Endothelial cell of umbilical vein (primary cell): ENCODE measurements at places on chromosomes 12 and 14.

DNA sequence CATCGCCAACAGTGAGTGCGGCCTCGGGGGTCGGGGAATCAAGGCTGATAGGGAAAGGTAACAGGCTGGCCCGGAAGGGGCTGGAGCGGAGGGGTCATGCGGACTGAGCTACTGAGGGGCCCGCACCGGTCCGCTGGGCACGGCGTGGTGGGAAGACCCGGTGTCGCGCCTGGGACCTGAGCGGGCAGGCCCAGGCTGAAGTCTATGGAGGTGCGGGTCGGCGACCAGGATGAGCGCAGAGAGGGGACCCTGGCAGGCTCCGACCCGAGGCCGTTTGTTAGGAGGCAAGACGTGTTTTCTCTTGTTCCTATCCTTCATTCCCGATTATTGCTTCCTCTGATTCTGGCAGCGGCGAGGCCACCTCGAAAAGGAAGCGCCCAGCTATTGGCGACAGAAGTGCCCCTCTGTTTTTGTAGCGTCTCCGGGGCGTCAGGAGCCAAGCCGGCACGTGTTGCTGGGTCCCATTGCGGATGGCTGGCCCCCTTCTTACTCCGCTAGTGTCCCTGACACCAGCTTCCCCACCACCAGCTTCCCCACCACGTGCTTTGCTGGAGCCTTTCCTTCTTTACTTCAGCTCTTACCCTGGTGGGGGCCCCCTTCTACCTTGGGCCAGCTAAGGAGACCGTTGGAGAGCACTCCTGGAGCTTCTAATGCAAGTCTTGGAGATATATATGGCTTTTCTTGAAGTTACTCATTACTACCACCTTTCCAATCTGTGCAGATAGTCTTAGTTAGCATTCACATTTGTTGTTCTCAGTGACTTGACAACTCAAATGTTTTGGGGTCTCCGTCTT lies 653 bp downstream of the PA2G4 start:
- DNase-seq, result peak; percentile 32

DNA sequence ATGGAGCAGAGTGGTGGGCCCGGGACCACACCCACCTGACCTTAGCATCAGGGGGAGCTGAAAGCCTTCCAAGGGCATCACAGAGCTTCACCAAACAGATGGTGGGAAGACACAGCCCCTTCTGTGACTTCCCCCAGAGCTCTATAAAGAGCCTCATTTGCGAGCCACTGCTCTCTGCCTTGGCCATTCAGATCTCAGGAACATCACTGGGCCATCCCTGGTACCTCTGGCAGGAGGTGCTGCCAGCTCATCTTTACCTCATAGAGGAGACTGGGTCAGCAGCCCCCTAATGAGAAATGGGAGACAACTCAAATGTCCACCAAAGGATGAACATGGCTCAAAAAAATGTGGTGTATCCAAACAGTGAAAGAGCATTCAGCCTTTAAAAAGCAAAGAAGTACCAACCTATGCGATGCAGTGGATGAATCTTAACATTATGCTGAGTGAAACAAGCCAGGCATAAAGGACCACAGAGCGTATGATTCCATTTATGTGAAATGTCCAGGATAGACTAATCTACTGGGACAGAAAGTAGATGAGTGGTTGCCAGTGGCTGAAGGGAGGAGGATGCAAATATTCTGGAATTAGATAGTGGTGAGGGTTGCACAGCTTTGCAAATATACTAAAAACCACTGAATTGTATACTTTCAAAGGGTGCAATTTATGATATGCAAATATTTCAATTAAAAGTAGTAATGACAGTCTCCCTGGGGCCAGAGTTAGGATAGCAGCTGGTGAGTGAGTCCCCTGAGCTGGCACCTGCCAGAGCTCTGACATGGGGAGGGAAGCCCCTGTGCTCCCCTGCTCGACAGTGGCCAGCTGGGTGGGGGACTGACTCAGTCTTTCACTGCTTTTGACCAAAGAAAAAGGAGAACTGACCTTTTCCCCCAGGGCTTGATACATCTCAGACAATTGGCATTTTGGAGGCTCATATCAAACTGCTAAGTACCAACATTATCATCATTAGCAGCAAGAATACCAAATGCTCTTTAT lies 116.6 kb downstream of the GCH1 start:
- no peak for DNase-seq

GRCh38 chr14:93757206-93757605 lies 31.1 kb downstream of the PRIMA1 start:
- no peak for DNase-seq

DNA sequence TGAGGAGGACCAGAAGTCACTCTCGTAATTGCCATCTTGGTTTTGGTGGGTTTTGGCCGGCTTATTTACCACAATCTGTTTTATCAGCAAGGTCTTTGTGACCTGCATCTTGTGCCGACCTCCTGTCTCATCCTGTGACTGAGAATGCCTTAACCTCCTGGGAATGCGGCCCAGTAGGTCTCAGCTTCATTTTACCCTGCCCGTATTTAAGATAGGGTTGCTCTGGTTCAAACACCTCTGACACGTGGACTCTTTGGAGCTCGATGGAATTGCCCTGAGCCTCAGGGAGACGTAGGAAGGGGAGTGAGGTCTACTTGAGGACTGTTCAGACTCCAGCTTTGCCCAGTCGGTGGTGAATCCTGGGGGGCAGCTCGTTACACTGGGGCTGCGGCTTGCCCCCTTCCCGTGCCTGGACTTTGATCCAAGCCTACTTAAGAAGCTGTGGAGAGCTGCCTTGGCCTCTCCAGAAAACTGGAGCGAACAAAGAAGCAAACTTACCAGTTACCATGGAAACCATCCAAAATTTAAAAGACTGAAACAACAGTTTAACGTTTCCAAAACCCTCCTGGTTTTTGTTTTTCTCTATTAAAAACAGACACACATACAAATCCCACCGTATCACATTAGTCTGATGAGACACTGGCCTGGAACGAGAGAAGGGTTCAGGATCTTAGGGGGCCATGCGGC lies 28.0 kb downstream of the CALM1 start:
- no peak for DNase-seq

GRCh38 chr12:89172224-89172623 lies 180.1 kb downstream of the DUSP6 start:
- no peak for DNase-seq

- DNase-seq, result no peak
These were observed 21.1 kb downstream of the RASSF8 start for GRCh38 chr12:25979563-25979962.

GRCh38 chr14:77094672-77095284 lies 3.3 kb upstream of the CIPC start:
- peak; percentile 82 for DNase-seq

DNA sequence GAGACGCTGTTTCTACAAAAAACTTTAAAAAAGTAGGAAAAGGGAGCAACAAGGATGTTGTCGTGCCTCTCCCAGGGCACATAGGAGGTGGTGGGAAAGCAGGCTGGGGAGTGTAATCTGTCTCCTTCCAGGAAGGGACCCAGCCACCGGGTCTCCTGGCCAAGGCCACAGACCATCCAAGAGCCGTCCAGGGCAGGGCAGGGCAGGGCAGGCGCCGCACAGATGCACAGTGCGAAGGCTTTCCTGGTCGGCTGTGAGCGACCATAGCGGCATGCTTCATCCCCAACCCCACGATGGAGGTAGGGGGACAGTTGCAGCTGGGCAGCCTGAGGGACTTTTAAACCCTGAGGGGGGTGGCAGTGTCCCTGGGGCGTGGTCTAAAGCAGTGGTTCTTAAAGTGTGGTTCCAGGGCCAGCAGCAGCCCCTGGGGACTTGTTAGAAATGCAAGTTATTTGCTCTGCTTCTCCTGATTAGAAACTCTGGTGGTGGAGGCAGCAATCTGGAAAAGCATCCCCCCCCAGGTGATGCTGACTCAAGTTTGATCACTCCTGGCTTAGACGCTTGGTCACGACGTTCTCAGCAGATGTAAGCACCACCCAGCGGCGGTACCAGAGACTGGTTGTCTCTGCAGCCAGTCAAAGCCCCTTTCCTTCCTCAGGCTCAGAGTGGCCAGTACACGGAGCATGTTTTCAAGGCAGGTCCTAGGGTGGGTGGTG lies 197.4 kb upstream of the PRMT8 start:
- DNase-seq, result no peak

GRCh38 chr14:95273001-95273978 lies 46.4 kb downstream of the CLMN start:
- DNase-seq, result no peak

DNA sequence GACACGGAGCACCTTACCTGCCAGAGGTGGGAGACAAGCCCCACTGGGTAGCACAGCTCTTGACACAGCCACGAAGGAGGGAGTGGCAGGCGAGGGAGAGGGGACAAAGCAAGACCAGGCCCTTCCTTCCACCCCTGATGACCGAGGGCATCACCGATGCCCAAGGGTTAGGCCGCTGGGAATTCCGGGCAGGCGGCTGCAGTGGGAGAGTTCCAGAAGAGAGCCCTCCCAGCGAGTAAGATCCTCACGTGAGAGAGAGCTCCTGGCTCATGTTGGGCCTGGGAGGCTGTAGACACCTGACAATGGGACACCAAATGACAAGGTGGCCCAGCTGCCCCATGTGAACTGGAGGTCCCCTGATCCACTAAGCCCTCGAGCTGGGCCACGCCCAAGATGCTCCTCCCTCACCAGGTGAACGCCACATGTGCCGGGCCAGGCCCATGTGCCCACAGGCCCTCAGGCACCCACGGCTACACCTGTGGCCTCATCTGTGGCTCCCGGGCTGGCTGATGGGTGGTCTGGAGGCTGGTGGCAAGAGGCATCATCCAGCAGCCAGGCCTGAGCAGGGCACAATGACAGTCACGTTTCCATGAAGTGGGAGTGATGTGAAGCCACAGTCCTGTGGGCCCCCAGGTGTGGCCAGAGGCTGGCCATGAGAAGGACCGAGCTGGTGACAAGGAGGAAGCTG lies 32.1 kb upstream of the C14orf180 start:
- DNase-seq, result no peak

GRCh38 chr14:69047255-69047654 lies 68.2 kb upstream of the ACTN1 start:
- DNase-seq, result no peak

GRCh38 chr14:78709795-78710557 lies 539.8 kb downstream of the NRXN3 start:
- no peak for DNase-seq

DNA sequence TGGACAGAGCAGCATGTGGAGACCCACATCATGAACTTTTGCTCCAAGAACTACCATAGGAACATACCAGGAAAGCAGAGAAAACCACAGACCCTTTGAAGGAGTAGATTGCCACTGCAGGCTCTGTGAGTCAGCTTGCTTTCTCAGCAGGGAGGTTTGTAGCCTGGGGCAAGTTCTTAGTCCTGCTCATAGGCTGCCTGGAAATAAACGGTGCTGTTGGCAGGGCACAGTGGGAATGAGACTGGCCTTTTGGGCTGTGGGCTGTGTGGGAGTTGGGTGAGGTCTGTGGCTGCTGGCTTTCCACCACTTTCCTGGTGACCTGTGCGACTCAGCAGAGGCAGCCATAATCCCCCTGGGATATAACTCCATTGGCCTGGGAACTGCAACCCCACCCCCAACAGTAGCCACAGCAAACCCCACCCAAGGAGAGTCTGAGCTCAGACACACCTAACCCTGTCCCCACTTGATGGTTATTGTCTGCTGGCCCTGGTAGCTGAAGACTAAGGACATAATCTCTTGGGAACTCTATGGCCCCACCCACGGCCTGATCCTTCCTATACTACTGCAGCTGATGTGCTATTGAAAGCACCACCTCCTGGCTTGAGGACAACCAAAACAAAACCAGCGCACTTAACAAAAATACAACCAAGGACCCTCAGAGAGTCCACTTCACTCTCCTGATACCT lies 192.1 kb upstream of the GARIN6 start:
- no peak for DNase-seq

DNA sequence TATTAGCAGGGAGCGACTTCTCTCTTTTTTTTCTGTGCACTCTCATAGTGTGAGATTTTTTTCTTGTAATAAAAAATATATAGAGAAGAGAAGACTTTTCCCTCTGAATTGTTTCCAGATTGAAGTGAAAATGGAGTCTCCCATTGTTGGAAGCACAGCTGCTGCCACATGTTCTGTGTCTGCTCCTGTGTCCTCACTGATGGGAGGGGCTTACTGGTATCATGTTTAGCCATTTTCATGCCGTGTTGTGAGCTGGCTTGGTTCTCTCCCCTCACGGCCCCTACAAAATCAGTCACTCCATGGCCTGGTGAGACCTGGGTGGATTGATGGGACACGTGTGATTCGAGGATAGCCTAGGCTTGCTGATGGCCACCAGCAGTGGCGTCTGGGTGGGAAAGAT lies 379.7 kb upstream of the DDHD1 start:
- no peak for DNase-seq

- peak; percentile 58 for DNase-seq
These were observed 185.7 kb upstream of the GRIN2B start for GRCh38 chr12:14167005-14167628.

DNA sequence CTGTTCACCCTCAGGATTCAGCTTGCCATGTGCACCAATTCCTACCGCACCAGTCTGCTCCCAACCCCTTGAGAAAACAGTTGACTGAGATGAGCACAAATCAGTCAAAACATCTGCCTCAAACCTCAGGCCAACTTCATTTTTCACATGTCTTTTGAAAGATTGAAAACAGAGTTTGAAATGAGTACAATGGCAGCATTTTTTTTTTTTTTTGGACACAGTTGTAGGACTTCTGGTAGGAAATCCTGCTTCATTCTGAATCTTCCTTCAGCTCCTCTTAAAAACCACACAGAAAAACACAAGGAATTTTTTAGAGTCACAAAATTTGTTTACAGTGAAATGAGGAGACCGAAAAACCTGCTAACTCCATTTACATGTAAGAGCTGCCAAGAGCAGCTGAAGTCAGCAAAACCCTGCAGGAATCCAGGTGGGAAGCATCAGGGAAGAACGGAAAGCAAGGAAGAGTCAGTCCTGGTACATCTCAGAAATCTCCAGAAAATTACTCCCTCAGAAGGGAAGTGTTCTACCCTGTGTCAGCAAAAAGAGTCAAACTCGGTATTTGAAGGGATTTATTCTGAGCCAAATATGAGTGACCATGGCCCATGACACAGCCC lies 100.3 kb upstream of the TMTC1 start:
- DNase-seq, result no peak

- DNase-seq, result peak; percentile 52
These were observed 76.0 kb downstream of the KCNK13 start for GRCh38 chr14:90137807-90138206.

DNA sequence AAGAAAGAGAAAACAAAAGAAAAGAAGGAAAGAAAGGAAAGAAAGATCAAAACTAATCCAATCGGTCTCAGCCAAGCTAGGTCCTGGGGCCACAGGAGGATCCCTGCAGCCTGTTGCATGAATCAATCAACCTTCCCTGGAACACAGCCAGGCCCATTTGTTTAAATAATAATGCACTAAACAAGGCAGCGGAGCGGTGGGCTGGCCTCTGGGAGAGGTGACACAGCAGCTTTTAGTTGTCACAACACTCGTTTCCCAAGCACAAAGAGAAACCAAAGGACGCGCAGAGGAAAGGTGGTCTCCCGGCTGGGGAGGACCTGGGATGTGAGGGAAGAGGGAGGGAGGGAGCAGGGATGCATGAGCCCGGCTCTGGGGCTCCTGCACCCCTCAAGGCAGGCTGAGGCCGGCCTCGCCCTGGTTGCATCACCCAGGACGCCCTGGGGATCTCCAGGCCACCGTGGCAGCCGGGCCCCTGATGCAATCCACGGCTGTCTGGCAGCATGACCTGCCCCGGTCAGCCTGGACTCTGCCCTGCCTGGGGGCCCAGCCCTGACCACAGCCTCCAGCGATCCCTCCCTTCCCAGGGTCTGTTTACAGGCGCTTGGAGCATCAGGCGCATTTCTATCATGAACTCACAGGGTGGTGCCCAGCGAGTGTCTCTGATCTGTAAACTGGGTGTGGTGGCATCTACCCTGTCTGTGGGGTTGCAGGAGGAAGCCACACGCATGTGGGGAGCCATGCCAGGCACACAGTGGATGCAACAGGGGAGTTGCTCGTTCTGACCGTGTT lies 32.5 kb downstream of the MMP17 start:
- DNase-seq, result peak; percentile 10

- DNase-seq, result peak; percentile 53
These were observed 419.7 kb downstream of the ADAMTS20 start for GRCh38 chr12:43132291-43132690.
